Erythroblast (primary cell): ENCODE measurements at places on chromosomes 2 and 18.
A peak's percentile ranks its signal among the peaks of the same experiment; 100 is the strongest.

- no peak for DNase-seq
Observed at GRCh38 chr2:99753505-99753904, 263.7 kb upstream of the REV1 start.

DNA sequence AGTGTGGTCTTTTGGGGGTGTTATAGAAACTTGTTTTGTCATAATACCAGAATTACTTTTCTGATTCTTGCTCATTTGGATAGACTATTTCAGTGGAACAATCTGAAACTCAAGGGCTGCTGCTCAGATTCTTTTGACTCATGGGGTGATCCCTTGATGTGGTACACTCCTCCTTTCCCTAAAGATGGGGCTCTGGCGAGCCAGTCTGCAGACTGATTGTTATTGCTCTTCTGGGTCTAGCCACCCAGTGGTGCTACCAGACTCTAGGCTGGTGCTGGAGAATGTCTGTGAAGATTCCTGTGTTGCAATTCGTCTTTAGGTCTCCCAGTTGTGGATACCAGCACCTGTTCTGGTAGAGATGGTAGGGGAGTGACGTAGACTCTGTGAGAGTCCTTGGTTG lies 4.2 kb upstream of the MARS2 start:
- DNase-seq = no peak

DNA sequence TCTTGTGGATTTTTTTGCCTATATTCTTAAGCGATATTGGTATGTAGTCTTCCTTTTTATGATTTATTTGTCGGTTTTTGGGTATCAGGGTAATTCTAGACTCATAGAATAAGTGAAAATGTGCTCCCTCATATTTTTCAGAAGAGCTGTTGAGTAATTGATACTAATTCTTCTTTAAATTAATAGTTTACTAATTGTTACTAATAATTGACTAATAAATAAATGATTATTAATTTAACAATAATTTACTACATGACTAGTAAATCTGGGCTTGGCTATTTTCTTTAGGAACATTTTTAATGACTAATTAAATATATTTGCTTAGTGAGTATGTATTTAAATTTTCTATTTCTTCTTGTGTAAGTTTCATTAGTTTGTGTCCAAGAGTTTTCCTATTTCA lies 325.0 kb downstream of the ADCYAP1 start:
- no peak for DNase-seq

DNA sequence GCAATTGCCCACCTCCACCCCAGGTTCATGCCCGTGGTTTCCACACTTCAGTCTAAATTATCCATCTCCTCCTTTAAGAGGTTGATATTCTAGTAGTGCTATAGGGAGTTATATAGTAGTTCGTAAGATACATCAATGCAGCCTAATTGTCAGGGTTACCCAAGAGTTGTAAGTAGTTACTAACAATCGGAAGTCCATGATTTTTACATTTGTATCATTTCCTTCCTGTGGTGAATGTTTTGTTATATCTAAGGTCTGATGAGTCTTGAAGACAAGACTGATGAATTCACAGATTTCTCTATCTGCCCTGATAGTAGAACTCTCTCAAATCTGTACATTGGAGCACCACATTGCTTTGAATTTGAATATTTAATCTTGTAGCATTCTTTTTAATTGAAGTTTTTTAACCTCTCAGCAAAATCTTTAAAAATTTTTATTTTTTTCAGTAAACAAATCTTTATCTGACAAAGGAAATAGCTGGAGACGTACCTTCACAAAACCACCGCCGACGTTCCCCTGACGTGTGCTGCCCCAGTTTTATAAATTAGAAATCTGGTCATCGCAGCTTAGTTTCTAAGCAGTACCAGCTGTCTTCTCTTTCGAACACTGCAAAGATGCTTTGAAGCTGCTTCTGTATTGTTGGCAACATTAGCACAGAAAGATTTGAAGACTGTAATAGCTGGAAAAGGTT lies 264.5 kb downstream of the SOCS6 start:
- no peak for DNase-seq

DNA sequence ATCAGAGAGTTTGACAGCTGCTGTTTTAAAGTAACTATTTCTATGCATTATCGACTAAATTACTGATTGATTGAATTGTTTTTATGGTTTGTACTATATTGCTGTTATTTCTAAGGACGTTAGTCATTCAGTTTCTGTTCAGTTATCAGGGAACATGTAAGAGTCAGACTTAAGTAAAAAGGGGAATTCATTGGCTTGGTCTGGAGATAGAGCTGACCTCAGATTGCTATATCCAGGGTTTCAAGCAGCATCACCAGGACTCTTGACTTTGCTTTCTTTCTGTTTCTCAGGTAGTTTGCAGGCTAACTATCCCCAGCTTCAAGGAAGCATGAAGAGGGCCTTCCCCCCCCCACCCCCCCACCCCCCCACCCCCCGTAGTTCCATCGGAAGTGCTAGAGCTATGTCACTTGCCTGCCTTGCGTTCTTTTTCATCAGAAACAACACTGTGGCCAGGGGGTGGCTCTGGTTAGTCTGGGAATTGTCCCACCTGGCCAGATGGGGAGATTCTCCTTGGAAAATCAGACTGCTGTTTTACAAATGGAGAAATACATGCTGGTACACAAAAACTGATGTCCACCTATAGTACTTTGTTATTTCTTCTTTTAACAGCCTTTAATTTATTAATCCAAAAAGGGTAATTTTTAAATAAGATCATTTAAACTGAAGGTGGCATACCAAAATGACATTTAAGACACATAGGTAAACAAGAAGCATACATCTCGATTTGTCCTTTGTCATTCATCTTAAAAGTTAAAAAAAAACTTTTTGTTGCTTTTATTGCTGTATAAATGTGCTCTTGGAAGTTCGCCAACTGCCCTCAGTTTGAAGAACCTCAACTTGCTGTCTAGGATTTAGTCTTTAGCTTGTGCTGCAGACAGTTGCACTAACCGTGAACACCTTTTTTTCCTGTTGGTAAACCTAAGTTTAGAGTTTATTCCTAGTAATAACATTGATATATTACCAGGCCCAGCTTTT lies 9.4 kb downstream of the SMAD4 start:
- DNase-seq = peak; percentile 14

GRCh38 chr18:24056506-24056905 lies 42.0 kb downstream of the TTC39C start:
- no peak for DNase-seq
